ENCODE measurements at places on chromosomes 6 and 20. TPM values are rescaled to one million over a fixed set of nuclear protein-coding genes. Genes with fewer than 3 reads are reported as not detected.

SLC16A10 gene
- total RNA-seq: 48.8 TPM

FAXC gene
- total RNA-seq: 1.3 TPM

EEF1A1 gene
- 7,976 TPM for total RNA-seq

OXT gene
- total RNA-seq: not detected

Measured in pancreas (tissue), 10 donors.